ENCODE measurements at places on chromosomes 3 and 15.
A peak's percentile ranks its signal among the peaks of the same experiment; 100 is the strongest.

- no peak for DNase-seq
These were observed 95.2 kb downstream of the SPATA16 start for GRCh38 chr3:173045770-173046382.

DNA sequence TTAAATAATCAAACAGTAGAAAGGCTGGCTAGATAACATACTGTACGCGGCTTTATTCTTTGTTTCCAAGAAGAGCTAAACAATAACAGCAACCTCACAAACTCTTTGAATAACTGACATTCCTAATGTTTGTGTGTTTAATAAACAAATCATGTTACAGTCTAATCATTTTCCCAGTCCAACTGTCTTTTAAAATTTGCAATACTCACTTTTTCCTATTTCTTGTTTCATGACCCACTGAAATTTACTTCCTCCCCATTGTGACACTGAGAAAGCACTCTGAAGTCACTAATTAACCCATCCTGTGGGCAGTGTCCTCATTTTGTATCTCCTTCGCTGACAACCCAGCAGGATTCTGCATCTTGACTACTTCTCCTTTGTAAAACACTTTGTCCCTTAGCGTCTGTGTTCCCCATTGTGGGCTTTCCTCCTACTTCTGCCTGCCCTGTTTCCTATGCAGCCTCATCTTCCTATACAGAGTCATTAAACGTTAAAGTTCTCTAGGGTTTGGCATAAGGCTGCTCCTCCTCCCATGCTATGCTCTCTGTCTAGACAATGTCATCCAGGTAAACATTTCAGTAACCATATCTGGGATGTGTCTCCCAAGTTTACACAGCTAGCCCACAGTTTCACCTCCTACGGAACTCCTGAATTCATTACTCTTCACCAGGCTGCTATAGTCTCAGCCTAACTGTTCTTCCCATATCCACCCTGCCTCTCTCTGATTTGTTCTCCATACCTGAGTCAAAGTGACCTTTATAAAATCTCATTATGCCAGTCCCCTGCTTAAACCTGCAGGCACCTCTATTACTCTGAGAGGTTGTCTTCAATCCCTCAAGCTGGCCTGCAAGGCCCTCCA, 148.9 kb downstream of the GREM1 start:
- DNase-seq, result no peak

- no peak for DNase-seq
These were observed 33.1 kb upstream of the PLA2G4E start for GRCh38 chr15:42053914-42054313.

GRCh38 chr15:50162969-50163718, 18.9 kb upstream of the SLC27A2 start:
- DNase-seq, result no peak

DNA sequence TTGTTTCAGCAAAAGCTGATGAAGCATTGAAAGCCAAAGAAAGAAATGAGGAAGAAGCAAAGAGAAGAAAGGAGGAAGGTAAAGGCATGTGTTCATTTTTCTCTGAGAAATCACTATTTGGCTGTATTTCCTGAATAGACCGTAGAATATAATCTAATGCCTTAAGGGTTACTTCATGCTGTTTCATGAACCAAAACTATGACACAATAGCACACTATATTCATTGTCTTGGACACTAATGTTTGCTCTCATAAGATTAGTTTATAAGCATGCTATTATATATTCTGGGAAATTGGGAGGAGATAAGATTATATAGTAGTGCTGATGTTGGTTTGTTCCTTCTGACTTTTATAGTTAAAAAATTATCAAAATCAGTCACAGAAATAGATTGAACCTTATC, 110.1 kb upstream of the MLF1 start:
- no peak for DNase-seq

- no peak for DNase-seq
These were observed 9.2 kb upstream of the SSR3 start for GRCh38 chr3:156563900-156564682.

DNA sequence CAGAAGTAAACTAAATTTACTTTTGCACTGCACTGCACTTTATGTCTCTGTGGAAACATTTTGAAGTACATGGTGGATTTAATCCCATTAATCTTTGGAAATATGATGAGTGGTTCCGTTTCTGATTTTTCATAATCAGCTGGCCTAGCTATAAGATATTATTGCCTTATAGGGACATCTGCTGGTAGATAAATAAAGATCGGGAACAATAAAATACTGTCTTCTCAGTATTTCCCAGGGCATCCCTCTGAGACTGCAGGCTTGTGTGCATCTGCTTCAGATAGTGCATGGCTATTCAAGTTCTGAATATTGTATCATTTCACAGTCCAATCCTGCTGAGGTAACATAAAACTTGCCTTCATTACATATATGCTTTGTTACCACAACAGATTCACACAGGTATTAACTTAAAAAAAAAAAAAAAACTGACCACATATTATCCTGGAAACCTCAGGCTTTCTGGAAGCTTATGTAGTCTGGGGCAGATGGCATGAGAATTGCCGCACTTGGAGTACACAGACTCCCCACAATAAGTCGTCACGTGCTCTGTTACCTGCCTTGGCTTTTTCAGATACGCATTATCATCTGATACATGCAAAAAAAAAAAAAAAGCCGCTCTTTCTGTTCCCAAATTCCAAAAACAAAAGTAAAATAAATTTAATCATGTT, 330.8 kb upstream of the AGTR1 start:
- DNase-seq, result peak; percentile 73

GRCh38 chr15:83504365-83504764, 57.2 kb downstream of the SH3GL3 start:
- DNase-seq, result no peak

DNA sequence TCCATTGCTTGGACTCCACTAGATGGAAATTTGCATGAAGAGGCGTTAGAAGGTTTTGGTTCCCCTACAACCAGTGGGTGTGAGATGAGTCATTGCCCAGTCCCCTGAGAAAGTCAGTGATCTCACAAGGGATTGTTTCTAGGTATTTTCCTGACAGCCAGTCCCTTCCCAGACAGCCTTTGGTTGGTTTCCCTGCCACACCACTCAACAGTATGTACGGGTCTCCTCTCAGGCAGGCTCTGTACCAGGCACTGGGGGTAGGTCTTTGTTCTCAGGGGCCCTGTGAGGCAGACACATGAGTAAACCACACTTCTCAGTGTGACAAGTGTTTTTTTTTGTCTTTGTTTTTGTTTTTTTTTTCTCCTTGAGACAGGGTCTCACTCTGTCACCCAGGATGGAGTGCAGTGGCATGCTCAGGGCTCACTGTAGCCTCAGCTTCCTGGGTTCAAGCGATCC, 4.0 kb downstream of the LAMP3 start:
- no peak for DNase-seq

DNA sequence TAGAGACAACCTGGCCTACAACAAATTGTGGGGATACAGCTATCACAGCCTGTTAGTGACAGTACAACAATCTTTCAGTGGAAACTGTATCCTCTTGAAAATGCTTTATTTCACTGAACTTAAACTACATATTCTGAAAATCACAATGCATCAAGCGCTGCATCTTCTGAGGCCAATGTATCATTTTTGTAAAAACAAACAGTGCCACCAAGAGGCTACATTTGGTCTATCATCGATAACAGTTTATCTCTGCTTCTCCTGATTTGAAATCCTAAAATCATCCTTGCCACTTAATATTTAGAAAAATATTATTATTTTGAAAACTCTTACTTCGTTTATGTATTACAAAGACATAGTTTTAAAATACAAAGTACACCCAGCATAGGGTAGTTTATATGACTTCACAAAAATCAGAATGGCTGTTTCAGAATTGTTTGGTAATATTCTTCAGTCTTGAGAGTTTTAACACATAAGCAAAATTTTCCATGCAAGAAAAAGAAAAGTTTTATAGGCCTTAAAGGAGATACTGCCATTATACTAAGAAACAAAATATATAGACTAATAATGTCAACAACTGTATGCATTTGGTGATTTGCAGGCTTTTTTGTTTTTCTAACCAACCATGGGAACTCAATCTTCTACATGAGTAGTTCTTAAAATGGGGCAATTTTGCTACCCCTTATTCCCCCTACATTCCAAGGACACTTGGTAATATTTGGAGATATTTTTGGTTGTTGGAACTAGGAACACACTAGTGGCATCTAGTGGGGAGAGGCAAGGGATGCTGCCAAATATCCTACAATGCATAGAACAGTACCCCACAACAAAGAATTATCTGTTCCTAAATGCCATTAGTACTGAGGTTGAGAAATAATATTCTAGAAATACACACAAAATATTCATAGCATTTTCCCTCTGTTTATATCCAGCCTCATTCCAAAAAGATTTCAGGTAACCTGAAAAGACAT, 42.3 kb downstream of the WDR72 start:
- peak; percentile 14 for DNase-seq

- no peak for DNase-seq
These were observed 496.1 kb downstream of the SHQ1 start for GRCh38 chr3:72352176-72352575.

- DNase-seq, result no peak
These were observed 151.2 kb downstream of the OPA1 start for GRCh38 chr3:193744048-193744821.

DNA sequence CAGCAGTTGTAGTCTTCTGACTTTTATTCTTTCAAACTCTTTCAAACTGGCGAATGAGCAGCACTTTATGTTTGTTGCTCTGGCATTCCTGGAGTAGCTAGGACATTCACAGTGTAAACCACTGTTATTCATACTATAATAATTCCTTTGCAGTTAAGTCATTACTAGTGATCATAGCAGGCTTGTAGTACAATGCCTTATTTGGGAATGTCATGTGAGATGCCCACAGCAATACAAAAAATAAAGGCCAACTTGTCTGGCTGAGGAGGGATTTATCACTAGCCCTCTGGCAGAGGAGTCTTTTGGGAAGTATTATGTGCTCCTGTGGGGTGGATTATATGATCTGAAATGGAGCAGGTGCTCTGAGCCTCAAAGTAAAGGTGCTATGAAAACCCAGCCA, 197.2 kb downstream of the VGLL3 start:
- DNase-seq, result peak; percentile 65

GRCh38 chr3:13009946-13010315, 63.3 kb downstream of the IQSEC1 start:
- no peak for DNase-seq

- no peak for DNase-seq
These were observed 130.6 kb downstream of the AQP9 start for GRCh38 chr15:58268746-58269267.

DNA sequence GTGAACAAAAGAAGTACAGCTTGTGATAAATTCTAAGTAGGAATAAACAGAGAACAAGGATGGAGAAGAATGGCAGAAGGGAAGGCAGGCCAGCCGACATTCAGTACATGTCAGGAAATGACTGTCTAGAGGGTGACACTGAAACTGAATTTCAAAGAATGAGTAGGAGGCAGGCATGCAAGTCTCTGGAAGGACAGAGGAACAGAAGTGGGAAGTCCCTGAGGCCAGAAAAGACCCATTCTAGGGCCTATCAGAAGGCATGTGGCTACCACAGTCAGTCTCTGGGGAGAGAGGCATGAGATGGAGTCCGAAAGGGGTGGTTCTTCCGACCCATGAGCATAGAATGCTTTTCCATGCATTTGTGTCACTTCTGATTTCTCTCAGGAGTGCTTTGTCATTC, 243.5 kb upstream of the UBE2E2 start:
- DNase-seq, result no peak

DNA sequence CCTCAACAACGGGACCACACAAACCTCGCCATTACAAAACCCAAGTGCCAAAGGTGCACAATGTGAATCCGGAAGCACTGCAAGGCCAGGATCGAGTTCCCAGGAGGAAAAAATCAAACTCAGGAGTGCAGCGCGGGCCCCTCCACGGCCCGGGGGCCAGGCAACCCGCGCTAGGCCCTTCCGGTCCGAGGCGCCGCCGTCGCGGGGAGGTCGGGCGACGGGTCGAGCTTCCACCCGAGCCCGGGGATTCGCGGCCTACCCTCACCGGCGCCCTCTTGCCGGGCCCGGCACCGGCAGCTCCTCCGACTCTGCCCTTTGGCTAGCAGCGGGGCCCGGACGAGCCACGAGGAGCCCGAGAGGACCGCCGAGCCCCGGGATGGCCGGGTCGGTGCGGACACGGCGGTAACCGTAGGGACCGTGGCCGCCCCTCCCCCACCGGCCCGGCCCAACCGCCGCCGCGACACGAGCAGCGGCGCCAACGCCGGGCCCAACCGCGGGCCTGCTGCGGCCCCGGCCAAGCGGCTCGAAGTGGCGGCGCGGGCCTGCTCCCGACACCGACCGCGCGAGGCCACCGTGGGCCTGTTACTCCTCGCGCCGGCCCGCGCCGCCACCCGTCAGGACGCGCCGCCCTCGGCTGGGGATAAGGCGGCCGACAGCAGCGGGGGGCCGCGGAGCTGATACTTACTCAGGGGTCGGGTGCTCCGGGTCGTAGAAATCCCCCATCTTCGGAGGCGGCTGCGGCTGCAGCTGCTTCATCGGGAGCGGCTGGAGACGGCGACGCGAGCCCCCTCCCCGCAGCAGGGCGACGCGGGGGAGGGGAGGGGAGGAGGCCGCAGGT, 525 bp downstream of the SETD2 start:
- DNase-seq, result peak; percentile 34

- peak; percentile 29 for DNase-seq
These were observed 486 bp downstream of the LSG1 start for GRCh38 chr3:194671511-194671899.

- DNase-seq, result no peak
These were observed 12.1 kb upstream of the RAD18 start for GRCh38 chr3:8975081-8976020.

DNA sequence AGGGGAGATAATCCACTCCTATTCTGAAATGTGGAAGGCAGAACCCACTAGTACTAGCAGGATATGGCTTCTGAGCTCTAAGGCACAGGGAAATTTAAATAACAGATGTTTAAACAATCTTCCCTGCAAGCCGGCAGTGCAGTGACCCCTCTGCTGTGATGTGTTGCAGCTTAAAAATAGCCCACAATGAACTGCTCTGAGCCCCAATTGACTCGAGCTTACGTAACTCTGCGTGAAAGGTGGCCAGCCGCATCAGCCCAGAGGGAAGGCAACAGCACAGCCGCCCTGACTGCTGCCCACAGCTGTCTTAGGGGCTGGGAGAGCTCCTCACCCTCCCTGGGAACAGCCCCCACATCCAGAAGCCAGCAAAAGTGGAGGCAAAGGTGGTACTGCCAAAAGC, 12.5 kb upstream of the CAMKV start:
- DNase-seq, result no peak

- no peak for DNase-seq
These were observed 70.7 kb downstream of the DCLK3 start for GRCh38 chr3:36693670-36694069.

- DNase-seq, result no peak
These were observed 46.2 kb upstream of the PRTG start for GRCh38 chr15:55789066-55789660.

GRCh38 chr3:183911763-183912506, 27.3 kb upstream of the PARL start:
- no peak for DNase-seq

- DNase-seq, result no peak
These were observed 1.4 kb downstream of the PLSCR1 start for GRCh38 chr3:146542978-146543377.

GRCh38 chr3:23376516-23377248, 173.6 kb downstream of the UBE2E2 start:
- no peak for DNase-seq

- DNase-seq, result no peak
These were observed 45.8 kb downstream of the SMAD3 start for GRCh38 chr15:67110958-67111864.
